Stimulated activated CD4-positive, alpha-beta T cell treated with anti-CD3 and anti-CD28 coated beads, Interleukin-12 subunit alpha, Interleukin-12 subunit beta, amount 100 ng/mL, for 48 hours (primary cell): ENCODE measurements at places on chromosomes 3 and 15.

DNA sequence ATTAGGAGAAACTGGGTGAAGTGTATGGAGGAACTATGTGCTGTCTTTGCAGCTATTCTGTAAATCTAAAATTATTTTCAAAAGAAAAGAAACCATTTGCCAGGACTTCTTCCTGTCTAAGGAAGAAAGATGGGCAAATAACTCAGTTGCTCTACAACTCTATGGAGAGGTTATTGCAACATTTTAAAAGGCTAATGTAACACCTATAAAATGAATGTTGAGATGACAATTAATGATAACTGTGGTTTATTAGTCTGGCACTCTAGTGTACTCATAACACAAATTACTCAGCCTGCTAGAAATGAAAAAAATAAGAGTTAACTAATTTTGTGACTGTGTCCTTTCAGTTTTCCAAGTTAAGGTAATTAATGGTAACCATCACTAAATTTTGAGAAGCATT, 32.3 kb downstream of the SLC4A7 start:
- no peak for DNase-seq

DNA sequence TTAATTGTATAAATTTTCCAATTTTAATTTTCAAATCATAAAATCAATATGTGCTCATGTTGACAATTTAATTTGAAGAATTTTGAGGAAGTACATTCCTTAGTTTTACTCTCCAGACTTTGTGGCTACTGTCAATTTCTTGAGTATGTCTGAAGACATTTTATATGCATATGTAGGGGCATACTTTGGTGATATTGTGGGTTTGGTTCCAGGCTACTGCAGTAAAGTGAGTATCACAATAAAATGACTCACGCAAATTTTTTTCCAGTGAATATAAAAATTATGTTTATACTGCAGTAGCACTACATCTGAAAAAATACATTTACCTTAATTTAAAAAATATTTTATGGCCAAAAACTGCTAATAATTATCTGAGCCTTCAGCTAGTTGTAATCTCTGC, 123.2 kb upstream of the PLCL2 start:
- no peak for DNase-seq

DNA sequence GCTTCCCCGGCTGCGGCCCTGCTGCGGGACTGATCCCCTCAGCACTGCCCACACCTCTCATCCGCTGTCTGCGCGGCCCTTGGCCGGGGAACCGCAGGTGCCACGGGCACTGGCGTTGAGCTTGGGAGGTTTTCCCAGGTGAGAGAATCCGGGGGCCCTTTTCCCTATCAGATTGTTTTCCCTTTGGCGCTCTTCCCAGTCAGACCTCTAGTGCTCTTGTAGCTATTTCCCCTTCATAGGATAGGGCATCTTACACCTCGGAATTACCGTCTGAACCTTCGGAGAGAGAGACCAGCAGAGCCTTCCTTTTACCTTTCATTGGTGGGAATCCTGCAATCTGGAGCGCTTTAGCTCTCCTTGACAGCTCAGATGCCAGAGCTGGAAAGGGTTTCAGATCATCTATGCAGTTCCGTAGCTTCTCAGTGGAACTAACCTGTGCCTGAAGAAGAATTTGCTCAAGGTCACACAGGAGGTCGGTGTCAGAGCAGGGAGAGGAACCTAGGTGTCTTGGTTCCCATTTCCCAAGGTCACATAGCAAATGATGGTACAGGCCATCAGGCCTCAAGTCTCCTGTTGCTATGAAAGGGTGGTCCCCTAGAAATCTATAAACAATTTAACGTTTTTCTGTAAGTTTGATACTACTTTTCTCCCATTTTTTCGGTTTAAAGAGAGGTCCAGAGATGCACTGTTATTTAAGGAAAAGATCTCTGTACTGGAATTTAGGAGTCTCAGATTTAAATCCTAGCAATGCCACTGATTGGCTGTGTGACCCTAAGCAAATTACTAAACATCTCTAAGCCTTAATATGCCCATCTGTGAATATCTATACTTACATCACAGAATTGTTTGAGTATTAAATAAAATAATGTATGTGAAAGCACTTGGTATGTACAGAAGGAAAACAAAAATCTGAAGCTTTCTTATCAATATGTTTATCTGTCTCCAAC, 916 bp downstream of the IDH3A start:
- no peak for DNase-seq

DNA sequence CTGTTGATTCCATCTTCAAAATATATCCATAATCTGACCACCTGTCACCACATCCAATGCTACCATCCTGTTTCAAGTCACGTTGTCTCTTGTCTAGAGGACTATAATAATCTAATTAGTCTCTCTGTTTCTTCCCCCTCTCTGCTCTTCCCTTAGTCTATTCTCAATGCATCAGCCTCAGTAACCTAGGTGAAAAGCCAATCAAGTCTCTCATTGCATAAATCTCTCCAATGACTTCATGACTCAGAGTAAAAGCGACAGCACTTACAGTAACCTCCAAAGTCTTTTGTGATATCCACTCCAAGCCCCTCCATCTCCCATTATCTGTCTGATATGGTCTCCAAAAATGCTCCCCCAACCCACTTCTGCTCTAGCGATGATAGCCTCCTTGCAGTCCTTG, 7.2 kb downstream of the UBA3 start:
- no peak for DNase-seq

DNA sequence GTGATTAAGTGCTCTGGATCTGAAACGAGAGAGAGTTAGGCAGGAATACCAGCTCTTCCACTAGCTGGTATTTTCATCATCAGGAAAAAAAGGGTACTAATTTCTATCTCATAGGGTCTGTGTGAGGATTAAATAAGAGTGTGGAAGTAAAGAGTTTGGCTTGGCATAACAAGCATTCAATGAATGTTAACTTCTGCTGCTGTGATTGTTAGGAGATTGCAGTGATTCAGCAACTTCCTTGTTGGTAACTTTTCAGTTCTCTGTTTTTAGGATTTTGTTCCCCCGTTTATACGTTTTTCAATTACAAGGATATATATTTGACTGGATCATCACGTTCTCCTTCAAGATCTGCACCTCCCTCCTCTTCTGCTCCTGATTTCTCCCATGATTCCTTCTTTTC, 65.9 kb upstream of the MYO5C start:
- DNase-seq: no peak

DNA sequence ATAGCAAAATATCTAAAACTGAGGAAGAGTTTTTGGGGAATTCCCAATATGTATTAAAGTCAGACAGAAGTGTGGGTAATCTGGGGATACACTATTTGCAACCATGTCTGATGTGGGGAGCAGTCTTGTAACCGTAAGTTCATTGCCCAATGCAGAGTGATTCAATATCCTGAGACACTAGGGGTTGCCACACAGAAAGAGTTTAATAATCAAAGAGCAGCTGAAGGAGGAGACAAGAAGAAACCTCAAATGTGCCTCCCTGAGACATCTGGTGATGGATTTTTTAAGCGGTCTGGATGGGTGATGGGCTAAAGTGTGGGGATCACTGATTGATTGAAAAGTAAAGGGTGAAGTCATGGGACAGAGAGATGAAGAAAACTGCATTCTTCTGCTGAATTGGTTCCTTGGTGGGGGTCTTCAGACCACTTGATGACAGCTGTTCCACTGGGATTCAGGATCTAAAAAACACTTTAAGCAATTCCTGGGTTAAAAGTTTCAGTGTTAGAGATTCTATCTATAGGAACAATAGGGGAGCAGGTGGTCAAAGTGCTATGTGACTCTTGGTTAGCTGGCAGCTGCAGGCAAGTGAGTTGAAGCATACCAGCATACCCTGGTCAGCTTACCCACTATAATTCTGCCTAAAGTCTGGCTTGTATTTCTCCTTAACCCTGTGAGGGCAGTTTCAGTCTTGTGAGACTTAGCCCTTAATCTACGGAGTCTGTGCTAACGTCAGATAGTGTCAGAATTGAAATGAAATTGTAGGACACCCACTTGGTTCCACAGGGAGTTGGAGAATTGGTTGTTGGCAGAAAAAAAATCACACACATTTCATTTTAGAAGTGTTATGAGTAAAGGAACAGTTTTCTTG, 425.9 kb upstream of the TGFBR2 start:
- no peak for DNase-seq

DNA sequence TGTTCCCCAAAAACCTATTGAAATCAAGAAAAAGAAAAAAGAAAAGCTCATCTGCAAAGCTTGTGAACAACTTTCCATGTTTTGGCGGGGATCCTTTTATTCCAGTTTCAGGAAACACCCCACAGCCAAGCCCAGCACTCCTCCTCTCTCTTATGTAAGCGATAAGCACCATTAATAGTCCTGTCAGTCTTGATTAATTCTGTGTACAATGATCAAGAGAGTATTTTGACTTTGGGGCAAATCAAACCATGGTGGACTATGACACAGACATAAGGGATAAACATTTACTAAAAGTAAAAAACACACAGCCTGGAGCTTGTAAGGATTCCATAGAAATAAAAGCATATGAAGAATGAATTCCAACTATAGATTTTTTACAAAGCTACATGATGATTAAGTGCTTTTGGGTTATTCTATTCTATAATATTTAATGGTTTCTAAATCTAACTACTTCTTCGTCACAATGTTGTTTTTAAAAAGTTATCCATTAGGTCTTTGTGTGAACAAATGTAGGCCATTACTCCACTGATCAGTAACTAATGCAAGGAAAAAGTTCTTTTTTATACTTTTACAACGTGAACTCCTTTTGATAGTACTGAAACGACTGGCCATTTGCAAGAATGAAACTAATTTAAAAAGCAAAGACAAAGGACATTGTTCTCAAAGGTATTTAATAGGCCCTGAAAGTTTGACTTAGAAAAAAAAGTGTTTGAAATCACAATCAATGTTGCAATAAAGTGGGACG, 106.5 kb downstream of the KCNAB1 start:
- no peak for DNase-seq

DNA sequence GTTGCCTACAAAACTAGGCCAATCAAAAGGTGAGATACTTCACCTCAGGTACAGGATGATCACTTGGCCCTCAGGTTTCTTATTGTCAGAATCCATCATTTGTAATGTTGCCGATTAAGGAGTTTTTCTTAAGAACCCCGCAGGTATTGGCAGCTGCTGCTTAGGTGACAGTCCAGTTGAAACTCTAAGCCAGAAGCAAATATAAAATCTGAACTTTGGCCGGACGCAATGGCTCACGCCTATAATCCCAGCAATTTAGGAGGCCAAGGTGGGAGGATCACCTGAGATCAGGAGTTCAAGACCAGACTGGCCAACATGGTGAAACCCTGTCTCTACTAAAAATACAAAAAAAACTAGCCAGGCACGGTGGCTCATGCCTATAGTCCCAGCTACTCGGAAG, 43.1 kb upstream of the SNTN start:
- no peak for DNase-seq

- DNase-seq: no peak
Measured at GRCh38 chr15:100131321-100132224, 210.2 kb downstream of the ADAMTS17 start.

DNA sequence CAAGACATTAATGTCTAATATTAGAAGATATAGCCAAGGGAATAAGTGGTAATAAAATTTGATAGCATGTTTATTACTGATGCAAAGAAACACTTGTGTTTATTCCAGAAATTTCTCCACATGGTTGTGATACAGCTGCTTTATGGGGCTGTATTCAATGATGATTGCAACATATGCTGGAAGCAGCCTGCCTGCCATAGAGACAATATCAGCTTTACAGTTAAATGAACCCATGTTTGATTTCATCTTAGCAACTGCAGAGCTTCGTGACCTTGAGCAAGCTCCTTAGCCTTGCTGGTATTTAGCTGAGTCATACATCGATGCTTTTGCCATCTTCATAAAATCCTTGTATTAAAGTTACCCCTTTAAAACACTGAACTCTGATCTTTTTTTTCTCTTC, 168.1 kb upstream of the STAC start:
- no peak for DNase-seq

DNA sequence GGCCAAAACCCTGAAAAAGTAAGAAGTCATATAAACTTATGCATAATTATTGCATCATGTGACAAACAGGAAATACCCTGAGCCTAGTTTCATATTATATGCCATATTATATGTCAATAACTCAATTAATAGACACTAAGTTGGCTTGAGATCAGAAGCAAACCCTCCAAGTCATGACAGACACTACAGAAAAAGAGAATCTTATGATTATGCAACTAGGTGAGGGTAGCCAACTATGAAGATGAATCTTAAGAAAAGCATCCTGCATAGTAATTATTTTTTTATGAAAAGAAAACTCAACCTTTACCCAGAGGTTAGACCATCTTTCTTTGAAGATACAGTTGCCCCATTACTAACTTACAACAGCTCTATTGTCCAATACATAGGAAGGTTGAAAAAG, 192.4 kb upstream of the VEPH1 start:
- DNase-seq: no peak

GRCh38 chr3:137792626-137793271, 28.6 kb downstream of the SOX14 start:
- no peak for DNase-seq

DNA sequence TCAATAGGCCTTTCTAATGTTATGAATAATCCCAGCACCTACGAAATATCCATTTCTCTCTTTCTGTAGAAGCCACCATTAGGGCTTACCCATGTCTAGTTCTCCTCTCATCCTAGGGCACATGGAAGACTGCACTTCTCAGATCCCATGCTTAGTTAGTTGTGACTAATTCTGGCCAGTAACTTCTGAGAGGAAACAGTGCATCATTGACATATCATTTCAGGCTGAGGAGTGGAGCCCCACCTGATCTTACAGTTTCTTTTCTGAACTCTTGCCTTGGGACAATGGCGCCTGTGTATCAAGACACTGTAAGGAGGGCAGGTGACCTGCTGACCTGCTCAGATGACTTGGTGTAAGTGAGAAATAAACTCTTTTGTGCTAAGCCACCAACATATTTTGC, 39.4 kb upstream of the TBL1XR1 start:
- DNase-seq: no peak

- DNase-seq: no peak
Measured at GRCh38 chr15:61794881-61795280, 265.4 kb downstream of the VPS13C start.

- no peak for DNase-seq
Measured at GRCh38 chr3:73500321-73500720, 124.4 kb downstream of the PDZRN3 start.

GRCh38 chr3:125460233-125460632, 59.8 kb downstream of the SNX4 start:
- no peak for DNase-seq

GRCh38 chr3:42730706-42731420, 28.3 kb upstream of the HHATL start:
- no peak for DNase-seq

- DNase-seq: no peak
Measured at GRCh38 chr3:147411238-147411814, 2.2 kb downstream of the ZIC1 start.

DNA sequence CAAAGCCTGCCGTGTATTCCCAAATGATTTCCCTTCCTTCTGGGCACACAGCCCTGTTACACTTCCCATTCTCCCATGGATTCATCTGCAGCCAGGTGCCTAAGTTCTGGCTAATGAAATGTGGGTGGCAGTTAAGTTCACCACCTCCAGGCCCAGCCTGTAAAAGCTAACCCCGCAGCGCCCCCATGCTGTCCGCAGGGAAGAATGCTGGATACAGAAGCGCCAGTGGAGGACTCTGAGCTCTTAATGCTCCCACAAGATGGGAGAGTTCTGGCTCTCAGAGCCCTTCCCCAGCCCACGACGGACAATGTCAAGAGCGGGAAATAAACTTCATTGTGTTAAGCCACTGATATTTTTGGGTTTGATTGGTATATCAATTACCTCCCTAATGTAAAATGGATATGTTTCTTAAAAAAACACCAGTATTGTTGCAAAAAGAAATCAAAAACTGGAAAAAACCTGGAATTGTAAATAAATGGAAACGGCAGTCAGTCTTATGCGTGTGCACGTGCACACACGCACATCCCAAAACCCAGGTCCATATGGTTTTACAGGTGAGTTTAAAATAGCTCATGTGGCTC, 37.7 kb upstream of the FGD5 start:
- DNase-seq: no peak
